ENCODE measurements at places on chromosomes 11 and 22.

- DNase-seq = peak; percentile 69
Measured at GRCh38 chr11:76408171-76408965, 27.2 kb downstream of the GVQW3 start.

- DNase-seq = no peak
Measured at GRCh38 chr11:99148352-99148751, 127.6 kb downstream of the CNTN5 start.

DNA sequence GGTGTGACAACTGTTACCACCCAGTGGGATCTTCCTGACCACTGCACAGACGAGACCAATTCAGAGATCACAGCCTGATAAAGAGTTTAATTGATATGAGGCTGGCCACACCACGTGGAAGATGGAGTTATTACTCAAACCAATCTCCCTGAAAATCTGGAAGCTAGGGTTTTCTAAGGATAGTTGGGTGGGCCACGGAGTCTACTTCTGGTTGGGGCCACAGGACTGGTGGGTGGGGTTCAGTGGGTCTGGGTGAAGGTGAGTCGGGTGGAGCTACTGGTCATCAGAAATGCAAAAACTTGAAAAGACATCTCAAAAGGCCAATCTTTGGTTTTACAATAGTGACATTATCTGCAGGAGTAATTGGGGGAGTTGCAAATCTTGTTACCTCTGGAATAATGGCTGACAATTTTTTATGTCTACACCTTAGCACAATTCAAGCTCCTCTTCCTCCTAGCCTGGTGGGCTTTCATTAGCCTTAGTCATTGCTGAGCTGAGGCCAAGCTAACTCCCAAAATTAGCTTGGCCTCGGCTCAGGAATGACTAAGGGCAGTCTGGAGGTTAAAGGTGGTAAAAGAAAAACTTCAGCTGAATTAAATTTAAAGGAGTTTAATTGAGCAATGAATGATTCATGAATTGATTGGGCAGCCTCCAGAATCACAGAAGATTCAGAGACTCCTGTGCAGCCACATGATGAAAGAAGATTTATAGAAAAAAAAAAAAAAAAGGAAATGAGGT lies 13.1 kb downstream of the C11orf96 start:
- DNase-seq = no peak

DNA sequence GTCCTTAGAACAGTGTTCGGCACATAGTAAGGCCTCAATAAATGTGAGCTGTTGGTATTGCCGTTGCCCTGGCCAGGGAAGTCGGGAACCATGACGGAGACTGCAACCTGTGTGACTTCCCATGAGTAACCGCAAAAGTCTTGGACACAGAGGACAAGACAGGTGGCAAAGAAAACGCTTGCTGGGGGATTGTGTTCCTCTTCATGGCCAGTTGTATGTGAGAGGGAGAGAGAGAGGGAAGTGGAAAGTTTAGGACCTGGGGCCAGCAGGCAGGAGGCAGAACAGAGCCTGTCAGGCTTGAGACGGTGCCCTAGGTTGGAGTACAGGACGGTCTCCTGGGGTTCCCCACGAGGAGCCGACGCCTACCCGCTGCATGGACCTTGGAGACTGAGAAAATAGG lies 90.2 kb downstream of the CEP164 start:
- no peak for DNase-seq

- DNase-seq = no peak
Measured at GRCh38 chr11:35393098-35393497, 26.3 kb downstream of the SLC1A2 start.
